Skeletal muscle cell (primary cell): ENCODE measurements at places on chromosomes 3 and 15.

DNA sequence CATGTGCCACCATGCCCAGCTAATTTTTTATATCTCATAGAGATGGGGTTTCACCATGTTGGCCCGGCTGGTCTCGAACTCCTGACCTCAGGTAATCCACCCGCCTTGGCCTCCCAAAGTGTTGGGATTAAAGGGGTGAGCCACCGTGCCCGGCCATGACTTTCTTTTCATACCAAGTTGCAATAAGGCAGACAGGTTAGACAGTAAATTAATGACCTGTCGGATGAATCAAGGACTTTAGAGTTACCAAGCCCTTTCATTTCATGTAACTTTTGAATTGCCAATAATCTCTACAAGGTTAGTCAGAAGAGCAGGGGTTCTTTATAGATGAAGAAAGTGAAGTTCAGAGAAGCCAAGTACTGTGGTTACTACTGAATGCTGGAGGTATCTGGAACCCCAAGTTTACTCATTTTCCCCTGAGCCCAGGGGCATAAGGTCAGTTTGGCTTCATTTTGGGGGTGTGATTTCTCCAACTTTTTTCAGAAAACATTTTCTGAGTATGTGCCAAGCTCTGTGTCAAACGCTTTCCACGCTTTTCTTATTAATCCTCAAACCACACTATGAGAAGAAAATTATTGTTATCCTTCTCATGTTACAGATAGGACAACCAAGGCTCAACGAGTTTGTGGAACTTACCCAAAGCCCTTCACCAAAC lies 11.9 kb downstream of the PRICKLE2 start:
- DNase-seq: no peak

DNA sequence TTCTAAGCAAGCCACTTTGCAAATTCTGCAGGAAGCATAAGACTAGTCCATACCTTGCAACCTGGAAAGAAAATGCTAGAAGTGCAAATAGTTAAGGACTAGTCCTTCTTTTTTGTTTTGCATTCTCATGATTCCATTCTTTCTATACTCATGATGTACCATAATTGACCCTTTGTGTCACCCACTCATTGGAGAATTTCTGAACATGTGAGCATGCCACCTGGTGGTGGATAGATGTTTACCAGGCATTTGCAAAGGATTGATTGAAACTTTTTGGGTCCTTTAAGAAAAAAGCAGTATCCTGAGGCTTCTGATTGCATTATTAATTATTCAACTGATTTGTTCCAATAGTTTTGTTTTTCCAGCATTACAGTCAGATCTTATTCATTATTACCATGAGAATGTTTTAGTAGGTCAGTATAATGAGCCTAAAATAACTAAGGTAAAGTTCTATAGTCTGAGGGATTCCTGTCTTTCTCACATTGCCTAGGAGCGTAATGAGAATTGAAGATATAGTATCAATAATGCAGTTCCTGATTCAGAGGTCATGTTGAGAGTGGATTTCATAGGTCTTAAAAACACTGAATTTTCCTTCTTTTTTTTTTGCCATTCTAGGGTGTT lies 20.2 kb upstream of the DIPK2A start:
- no peak for DNase-seq

GRCh38 chr3:197682713-197683112 lies 54.0 kb downstream of the RUBCN start:
- DNase-seq: no peak

- no peak for DNase-seq
These were observed 700.6 kb upstream of the CFAP20DC start for GRCh38 chr3:59750391-59750790.

GRCh38 chr15:57662091-57662744 lies 44.3 kb upstream of the POLR2M start:
- no peak for DNase-seq
